CD8-positive, alpha-beta memory T cell (primary cell): ENCODE measurements at places on chromosomes 12 and 14. TPM values are rescaled to one million over a fixed set of nuclear protein-coding genes. Genes with fewer than 3 reads are reported as not detected.

GRCh38 chr12:89384807-89385206 is 32.5 kb upstream of the DUSP6 start:
- no peak overlapping the region for H3K4me3 ChIP-seq
- no peak for DNase-seq
- H3K36me3 ChIP-seq, result no peaks in the 10 kb centered on the region
- peaks cover 2% of the 10 kb centered on the region for H3K4me1 ChIP-seq
- no peaks in the 10 kb centered on the region for H3K27me3 ChIP-seq

GRCh38 chr12:120257041-120257821 is 8.3 kb downstream of the PXN start:
- no peak overlapping the region for H3K4me3 ChIP-seq
- H3K27me3 ChIP-seq, result no peaks in the 10 kb centered on the region
- H3K36me3 ChIP-seq, result peaks cover 5% of the 10 kb centered on the region

DNA sequence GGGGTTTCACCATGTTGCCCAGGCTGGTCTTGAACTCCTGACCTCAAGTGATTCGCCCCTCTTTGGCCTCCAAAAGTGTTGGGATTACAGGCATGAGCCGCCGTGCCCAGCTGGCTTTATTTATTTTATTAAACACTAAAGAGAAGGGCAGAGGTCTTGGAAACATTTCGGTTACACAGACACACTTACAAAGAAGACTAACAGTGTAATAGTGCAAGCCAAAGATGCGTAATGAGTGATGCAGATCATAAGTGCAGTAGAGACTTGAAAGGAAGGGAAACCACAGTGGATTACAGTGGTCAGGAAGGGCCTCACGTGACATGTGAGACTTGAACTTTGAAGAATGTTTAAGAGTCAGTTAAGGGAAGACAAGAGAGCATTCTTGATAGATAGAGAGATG is 33.9 kb upstream of the CDK17 start:
- peaks cover 20% of the 10 kb centered on the region for H3K4me1 ChIP-seq
- H3K27me3 ChIP-seq, result no peaks in the 10 kb centered on the region
- H3K4me3 ChIP-seq, result no peak overlapping the region
- H3K27ac ChIP-seq, result peak overlapping the region; percentile 44
- no peaks in the 10 kb centered on the region for H3K36me3 ChIP-seq
- DNase-seq, result peak; percentile 64

FAR2 gene
- polyA plus RNA-seq, result 4.0 TPM

DNA sequence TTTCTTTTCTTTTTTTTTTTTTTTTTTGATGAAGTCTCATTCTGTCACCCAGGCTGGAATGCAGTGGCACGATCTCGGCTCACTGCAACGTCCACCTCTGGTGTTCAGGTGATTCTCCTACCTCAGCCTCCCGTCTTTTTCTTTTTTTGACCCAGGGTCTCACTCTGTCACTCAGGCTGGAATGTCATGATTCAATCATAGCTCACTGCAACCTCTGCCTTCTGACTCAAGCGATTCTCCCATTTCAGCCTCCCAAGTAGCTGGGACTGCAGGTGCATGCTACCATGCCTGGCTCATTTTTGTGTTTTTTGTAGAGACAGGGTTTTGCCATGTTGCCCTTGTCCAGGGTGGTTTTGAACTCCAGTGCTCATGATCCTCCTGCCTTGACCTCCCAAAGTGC is 12.0 kb downstream of the FUT8 start:
- no peak overlapping the region for H3K4me3 ChIP-seq
- H3K4me1 ChIP-seq, result no peaks in the 10 kb centered on the region
- no peak overlapping the region for H3K27ac ChIP-seq
- no peaks in the 10 kb centered on the region for H3K27me3 ChIP-seq
- H3K36me3 ChIP-seq, result no peaks in the 10 kb centered on the region

ABCD2 gene
- 8.7 TPM for polyA plus RNA-seq

DNA sequence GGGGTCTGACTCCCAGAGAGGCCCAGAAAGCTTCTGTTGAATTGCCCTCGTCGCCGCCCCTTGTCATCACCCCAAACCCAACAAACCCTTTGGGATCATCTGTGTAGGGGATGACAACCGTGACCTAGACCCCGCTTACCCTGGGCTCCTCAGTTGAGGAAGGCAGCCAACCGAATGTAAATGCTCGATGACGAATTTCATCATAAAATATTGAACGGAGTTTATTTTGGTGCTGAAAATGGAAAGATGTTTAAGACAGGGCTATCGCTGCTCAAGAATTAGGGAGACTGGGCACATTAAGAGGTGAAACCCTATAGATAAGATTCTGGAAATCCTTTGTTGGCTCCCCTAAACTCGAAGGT is 512 bp downstream of the ACTR10 start:
- DNase-seq, result no peak
- H3K4me3 ChIP-seq, result peak overlapping the region; percentile 72
